GM13977 (cell line): ENCODE measurements at places on chromosomes 1 and 21.
A peak's percentile ranks its signal among the peaks of the same experiment; 100 is the strongest.

DNA sequence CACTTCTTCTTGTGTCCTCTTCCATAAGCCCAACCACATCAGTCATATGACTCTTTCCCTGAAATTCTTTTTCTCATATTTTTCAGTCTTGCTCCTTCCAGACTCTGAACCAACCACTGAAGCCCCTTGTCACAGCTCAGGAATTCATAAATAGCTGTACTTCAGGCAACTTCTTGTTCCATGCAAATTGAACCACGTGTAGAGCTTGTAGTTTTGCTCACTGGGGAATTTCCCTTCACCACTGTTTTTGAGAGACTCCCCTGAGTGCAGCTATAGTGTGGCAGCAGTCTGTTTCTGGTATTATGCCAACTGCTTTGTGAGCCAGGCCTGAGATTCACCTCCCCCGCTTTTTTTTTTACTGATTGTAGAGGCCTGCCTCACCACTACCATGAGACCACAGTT lies 150.3 kb upstream of the SPAG17 start:
- peak; percentile 26 for DNase-seq

DNA sequence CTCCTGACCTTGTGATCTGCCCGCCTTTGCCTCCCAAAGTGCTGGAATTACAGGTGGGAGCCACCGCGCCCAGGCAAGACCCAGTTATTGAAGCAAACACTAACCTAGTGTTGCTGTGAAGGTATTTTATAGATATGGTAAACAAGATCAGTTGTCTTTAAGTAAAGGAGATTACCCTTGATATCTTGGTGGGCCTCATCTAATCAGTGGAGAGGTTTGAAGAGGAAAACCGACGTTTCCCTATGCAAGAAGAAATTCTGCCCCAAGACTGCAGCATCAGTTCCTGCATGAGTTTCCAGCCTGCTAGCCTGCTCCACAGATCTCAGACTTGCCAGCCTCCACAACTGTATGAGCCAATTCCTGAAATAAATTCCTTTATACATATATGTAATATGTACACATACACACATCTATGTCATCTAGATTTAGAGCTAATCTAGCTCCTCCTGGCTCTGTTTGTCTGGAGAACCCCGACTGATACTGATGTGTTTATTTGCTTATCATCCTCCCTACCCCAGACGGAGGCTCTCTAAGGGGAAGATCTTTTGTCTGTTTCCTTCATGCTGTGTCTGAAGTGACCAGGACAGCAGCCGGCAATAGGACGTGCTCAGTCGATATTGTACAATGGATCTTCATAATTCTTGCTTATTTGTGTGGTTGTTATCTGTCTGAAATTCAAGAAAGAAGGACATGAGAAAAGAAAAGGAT lies 90.9 kb downstream of the IER5 start:
- DNase-seq, result no peak

- DNase-seq, result no peak
Observed at GRCh38 chr1:192918259-192918658, 109.4 kb downstream of the RGS2 start.

- no peak for DNase-seq
Observed at GRCh38 chr1:5490635-5491034, 501.6 kb downstream of the NPHP4 start.

GRCh38 chr1:167683226-167683625 lies 38.6 kb upstream of the MPZL1 start:
- no peak for DNase-seq

GRCh38 chr1:208479435-208479834 lies 235.3 kb upstream of the PLXNA2 start:
- no peak for DNase-seq

- no peak for DNase-seq
Observed at GRCh38 chr21:42411891-42412635, 8.4 kb downstream of the UBASH3A start.

DNA sequence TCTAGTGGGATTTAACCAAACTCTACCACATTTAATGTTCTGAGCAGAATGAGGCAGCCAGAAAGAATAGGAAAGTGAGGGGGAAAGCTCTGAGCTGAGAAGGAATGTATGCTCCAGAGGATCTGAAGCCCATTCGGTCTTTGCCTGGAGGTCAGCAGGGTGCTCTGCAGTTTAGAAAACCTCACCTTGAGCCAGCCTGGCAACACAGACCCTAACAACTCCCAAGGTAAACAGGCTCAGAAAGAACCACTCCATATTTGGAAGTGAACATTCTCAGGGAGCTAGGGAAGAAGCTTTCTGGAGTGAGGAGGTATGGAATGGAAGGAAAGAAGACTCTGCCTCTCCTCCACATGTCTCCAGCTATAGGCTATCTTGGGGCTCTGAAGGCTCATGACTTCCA lies 398.8 kb downstream of the SEC16B start:
- no peak for DNase-seq

DNA sequence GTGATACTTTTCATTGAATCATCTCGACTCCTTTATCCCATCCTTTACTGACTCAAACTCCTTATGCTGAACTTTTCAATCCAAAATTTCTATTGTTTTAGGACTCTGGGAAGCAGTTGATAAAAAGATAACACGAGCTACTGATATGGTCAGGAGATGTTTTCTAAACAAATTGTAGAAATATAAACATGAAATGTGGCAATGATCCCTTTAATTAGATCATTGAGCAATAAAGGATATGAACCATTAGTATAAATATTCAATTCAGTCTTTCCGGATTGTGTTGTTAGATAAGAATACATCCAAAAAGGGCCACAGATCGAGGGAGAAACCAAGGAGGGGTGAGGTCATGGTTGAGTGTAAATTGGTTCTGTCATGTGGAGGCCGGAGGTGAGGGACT lies 88.4 kb downstream of the NID1 start:
- DNase-seq, result no peak

DNA sequence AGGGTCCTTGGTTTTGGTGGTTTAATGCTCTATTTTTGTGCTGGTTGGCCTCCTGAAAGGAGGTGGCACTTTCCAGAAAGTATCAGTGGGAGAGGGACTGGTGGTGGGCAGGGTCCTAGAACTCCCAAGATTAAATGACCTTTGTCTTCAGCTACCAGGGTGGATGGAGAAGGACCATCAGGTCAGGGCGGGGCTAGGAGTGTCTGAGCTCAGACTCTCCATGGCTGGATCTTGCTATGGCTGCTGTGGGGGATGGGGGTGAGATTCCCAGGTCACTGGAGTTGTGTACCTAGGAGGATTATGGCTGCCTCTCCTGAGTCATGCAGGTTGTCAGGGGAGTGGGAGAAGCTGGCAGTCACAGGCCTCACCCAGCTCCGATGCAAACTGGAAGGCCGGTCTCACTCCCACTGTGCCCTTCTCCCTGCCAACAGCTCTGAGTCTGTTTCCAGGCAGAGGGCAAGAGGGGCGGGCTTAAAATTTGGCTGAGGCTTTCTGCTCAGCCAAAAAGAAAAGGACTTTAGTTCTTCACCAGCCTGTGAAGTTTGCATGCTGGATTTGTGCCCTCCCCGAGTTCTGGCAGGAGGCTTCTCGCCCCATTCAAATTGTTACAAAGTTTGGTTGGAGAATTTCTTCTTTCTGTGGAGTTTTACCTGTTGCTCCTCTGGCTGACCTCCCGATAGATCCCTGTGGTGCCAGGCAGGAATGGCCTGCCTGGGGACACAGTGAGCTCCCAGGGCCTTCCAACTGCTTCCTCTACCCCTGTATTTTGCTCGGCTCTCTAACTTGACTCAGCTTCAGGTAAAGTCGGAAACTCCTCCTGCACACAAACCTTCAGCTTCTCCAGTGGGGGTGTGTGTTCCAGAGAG lies 13.1 kb upstream of the KYAT3 start:
- DNase-seq, result no peak

- DNase-seq, result no peak
Observed at GRCh38 chr1:225366018-225366417, 61.8 kb downstream of the LBR start.

DNA sequence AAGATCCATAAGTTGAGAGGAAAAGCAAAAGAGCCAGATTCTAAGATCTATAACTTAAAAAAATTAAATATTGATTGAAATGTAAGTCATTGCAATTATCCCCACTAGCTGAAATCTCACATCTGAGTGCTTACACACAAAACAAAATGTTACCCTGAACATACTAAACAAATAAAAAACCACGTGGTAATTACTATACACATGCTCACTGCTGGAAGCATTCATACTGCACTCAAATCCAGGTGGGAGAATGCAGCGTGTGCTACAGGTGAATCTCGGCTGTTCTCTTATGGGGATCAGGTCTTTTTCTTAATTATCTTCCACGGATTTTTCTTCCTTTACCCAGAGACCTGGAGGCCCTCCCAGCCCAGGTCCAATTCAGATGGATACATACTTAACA lies 74.3 kb downstream of the SDC3 start:
- no peak for DNase-seq

DNA sequence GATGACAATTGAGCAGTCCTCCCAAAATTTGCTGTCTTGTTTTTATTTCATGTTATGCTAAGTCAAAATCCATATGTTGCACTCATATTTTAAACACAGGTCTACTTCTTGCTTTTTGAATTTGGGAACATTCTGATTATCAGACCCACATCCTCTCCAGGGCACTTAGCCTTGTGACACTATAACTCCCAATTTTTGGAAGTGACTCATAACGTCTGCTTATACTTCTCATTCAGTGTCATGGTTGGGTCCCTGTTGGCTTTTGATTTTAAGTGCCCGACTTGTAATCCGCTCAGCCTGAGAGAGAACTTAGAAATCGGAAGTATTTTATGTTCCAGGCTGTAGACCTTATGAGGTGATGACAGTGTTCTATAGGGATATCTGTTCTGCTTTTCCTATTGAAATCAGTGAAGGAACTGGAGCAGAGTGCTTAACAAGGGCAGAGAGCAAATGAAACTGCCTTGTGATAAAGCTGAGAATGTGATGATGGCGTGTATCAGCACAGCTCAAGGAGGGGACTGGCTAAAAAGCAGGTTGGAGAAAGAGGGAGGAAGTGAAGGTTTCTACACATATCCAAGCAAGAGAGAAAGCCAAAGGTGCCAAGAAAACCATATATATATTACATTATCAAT lies 136.0 kb downstream of the HLX start:
- DNase-seq, result no peak

GRCh38 chr1:119371815-119372214 lies 3.2 kb downstream of the HAO2 start:
- DNase-seq, result no peak

- DNase-seq, result no peak
Observed at GRCh38 chr1:73903092-73903491, 294.9 kb downstream of the LRRIQ3 start.

DNA sequence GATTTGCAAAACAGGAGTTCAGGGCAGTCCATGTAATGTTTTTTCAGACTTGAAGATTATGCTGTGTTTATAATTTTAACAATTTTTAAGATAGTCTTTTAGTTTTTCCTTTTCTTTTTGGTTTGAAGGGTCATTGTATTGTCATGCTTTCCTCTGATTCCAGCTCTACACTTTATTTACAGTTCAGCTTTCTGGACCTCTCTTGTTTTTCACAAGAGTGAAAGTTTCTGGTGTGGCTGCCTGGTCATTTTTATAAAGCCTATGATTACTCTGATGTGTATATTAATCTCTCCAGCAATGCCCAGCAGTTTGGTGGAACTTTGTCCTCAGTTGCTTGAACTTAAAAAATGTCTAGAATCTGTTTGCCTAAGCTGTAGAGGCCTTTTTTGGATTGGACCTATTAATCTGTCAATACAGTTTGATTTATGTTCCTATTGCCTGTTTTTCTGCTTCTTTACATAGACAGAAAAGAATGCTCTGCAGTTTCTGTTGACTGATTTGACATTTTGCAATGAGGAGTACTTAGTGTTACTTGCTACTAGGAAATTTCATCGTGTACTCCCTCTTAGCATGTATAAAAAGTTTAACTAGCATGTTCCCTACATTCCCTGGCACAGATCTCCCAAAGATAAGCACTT lies 52.2 kb downstream of the XCL2 start:
- no peak for DNase-seq

GRCh38 chr1:202010180-202011015 lies at the start of gene ELF3:
ELF3 (plus strand) TSS chr1:202010587; CDS start chr1:202011137, 550 bp downstream.
- peak; percentile 78 for DNase-seq

DNA sequence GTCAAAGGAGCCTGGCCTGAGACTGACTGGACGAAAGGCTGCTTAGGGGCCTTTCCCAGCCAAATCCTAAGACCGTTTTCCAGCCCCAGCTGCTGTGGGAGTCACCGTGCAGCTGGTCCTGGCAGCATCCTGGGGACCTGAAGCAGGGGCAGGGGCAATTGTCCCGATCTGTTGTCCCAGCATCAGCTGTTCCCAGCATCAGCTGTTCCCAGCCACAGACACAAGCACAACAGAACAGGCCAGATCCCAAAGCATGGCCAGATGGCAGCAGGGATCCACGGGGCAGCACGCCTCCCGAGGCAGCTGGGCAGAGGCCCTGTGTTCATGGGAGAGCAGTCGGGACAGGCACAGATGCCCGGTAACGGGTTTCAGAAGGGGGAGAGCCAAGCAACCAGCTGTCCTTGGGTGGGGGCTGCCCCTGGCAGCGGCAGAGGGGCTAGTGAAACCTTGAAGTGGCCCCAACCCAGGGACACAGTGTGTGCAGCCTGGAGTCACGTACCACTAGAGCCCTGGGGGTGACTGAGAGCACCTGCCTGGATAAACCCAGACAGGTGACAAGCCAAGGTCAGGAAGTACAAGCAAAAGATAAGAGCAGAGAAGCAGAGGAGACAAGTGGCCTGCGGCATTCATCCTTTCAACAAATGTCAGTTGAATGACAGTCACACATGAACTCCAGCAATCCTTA lies 13.3 kb downstream of the CELA2B start:
- DNase-seq, result no peak

- DNase-seq, result no peak
Observed at GRCh38 chr1:162564762-162565218, 3.3 kb downstream of the UAP1 start.

GRCh38 chr1:84159533-84160240 lies 15.6 kb downstream of the PRKACB start:
- no peak for DNase-seq

- DNase-seq, result no peak
Observed at GRCh38 chr1:10989095-10989494, 23.4 kb upstream of the TARDBP start.
